ENCODE measurements at places on chromosomes 16 and 17.

- no peak for DNase-seq
Observed at GRCh38 chr17:76266244-76266938, 1.2 kb downstream of the UBALD2 start.

GRCh38 chr17:7292194-7292593 is 2.2 kb downstream of the YBX2 start:
- no peak for DNase-seq

- no peak for DNase-seq
Observed at GRCh38 chr16:50285406-50286003, 19.2 kb downstream of the ADCY7 start.

- DNase-seq: no peak
Observed at GRCh38 chr17:80362428-80363119, 52.4 kb upstream of the ENDOV start.

DNA sequence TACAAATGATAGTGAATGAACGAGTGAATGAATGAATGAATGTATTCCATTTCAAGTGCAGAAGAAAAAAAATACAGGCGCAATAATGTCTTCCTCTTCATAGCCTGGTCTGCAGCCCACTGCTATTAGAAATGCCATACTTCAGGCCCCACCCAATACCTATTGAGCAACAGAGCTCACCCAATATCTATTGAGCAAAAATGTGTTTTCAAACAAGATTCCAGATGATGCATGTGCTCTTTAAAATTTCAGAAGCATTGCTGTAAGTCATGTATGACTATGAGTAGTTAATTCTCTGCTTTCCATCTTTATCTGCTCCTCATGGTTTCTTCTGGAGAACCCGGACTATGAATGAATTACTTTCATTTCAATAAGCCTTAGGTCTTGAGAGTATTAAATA is 308.2 kb downstream of the XYLT1 start:
- DNase-seq: no peak

DNA sequence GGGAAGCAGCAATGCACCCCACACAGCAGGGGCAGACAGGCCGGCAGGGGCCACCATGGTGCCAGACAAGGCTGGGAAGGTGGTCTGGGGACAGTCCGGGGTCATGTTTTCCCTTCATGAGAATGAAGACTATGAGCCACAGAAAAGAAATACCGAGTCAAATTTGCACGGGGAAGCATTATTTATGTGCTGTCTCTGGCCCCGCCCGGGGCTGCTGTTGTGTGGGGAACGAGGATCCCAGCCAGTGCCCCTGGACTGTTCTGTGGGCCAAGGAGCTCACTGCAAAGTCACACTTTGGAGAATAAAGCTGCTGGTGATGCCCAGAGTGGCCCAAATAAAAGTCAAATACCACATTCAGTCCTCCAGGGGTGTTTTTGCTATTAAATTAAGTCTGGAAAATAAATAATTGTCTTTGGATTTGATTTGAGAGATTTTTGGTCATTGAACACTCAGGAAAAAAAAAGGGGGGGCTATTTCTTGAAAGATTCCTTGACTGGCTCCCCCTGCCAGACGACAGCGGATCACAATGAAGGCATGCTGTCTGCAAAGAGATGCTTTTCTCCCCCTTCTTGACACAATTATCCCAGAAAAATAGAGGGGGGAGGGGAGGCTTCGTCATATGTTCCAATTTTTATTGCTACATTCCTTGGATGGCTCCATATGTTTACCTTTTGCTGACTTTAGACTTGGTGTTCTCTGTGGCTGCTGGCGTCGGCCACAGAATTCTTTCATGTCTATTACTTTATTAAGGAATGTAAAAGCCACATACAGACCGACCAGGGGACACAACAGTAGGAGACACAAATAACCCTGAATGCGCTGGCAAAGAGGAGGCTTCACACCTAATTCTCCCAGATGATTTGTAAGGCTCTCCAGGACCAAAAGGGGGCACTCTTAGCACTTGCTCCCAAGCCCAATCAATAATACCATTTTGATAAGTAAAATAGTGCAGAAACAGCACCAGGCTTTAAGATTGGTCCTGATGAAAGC is 27.1 kb upstream of the ANKFN1 start:
- peak; percentile 5 for DNase-seq

DNA sequence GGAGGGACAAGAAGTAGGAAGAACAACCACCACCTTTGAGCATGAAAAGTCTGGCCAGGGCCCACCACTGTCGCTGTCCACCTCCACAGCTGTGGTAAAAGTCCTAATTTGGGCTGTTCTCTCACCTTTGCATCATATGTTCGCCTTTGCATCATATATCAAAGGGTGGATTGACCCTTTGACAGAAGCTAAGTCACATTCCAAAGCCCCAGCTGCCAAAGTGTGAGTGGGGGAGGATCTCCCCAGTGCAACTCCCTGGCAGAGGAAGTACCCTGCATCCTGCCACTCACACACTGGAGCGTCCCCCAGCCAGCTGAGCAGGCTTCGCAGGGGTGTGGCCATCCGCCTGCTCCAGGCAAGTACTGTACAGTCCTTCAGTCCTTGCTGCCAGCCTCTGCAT is 12.7 kb upstream of the SPECC1 start:
- no peak for DNase-seq

- DNase-seq: no peak
Observed at GRCh38 chr16:73206151-73206707, 158.3 kb upstream of the ZFHX3 start.

- DNase-seq: no peak
Observed at GRCh38 chr16:52953215-52953614, 99.5 kb downstream of the CHD9NB start.

GRCh38 chr17:57880086-57880456 is 30.2 kb upstream of the MRPS23 start:
- peak; percentile 25 for DNase-seq

- DNase-seq: no peak
Observed at GRCh38 chr17:77513045-77513444, 372.3 kb downstream of the SEC14L1 start.

GRCh38 chr17:73013816-73014663 is 78.4 kb downstream of the SLC39A11 start:
- no peak for DNase-seq

GRCh38 chr17:74513987-74514631 is 17.2 kb downstream of the CD300LB start:
- peak; percentile 43 for DNase-seq

DNA sequence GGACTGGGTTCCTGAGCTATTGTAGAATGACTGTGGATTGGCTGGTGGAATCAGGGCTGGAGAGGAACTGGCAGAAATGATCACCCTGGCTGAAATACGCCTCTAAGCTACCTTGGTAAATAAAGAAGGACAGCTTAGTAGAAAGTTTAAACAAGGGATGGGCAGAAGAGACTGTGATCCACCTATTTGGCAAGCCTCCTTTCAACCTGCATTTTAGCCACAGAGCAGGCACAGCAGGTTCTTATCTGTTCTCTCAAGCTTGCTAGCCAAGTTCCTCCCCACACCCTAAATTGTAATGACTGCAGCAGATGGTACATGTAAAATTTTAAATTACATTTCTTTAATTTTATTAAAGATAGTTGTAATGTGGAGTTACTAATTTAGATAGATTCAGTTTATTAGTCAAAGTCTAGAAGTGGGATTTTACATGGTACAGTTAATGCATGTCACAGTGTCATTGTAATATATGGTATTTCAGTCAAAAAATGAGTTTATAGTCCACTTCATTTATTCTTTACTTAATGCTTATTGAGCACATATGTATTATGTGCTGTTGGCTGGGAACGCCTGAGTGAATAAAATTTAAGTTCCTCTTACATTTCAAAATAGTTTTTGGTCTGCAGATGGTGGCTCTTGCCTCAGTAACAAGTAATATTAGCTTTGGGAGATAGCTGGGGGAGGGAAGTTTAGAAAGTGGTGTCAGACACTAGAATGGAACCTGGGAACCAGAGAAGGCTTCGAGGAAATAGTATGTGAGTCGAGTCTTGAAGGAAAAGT is 11.2 kb downstream of the EPN2 start:
- DNase-seq: no peak

DNA sequence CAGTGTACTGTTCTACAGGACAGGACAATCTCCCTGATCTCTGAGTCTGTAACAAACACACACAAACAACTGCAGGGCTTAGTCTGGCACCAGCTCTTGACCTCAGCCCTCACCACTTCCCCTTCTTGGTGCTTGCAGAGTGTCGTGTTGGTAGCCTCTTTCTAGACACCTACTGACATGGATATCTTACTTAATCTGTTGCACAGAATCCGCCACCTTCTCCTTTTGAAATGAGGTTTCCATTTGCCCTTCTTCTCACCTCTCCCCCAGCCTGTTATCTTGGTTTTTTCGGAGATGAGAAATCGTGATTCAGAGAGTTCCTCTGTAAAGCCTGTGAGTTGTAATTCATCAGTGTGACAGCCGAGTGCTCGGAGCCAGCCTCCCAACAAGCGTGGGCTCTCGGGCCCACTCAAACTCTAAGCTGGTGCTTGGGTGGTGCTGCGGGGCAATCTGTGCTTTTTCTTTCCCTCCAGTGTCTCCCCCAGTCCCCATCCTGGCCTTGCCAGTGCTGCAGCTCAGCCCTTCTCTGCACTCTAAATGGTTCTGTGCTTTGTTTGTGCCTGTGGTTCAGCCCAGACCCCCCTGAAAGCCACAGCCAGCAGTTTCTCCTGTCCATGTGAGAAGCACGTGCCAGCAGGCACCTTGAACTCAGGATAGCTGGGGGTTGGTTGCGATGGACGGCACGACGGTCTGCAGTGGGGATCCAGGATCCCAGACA is 28.1 kb downstream of the KIAA0513 start:
- peak; percentile 57 for DNase-seq

- peak; percentile 25 for DNase-seq
Observed at GRCh38 chr16:71537643-71538042, 11.4 kb downstream of the CHST4 start.

- DNase-seq: peak; percentile 41
Observed at GRCh38 chr16:66928702-66929388, 3.5 kb upstream of the RRAD start.

DNA sequence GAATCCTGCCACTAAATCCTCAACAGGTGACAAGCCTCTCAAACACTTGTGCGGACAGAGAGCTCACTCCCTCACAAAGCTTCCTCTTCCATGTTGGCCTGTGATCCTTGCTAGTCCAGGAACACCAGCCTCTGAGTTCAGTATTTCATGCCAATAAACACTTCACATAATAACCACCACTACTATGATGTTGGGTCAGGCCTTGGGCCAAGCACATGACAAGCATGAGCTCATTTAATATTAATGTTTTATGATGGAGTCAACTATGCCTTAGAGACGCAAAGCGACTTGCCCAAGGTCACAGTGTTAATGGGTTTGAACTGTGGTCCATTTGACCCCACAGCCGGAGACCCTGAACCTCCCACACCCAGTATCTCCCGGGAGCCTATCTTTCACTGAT is 129.1 kb downstream of the GAS7 start:
- DNase-seq: no peak
